GM03348 (cell line): ENCODE measurements at places on chromosomes 4 and X.

- peak; percentile 13 for DNase-seq
These were observed 124.5 kb upstream of the PLAC1 start for GRCh38 chrX:134782796-134783195.

- DNase-seq, result no peak
These were observed 31.1 kb downstream of the RBMX start for GRCh38 chrX:136849395-136849794.

DNA sequence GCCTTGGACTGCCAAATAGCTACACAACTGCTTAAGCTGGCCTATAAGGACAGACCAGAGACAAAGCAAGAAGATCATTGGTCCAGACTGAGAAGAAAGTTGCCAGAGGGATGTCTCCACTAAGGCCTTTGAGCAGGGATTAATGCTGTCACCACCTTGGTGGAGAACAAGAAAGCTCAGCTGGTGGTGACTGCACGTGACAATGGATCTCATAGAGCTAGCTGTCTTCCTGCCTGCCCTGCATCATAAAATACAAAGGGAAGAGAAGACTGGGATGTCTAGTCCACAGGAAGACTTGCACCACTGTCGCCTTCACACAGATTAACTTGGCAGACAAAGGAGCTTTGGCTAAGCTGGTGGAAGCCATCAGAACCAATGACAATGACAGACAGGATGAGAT, 40.5 kb upstream of the FAM120C start:
- no peak for DNase-seq

- no peak for DNase-seq
These were observed 33.9 kb downstream of the WDR1 start for GRCh38 chr4:10082459-10083272.

DNA sequence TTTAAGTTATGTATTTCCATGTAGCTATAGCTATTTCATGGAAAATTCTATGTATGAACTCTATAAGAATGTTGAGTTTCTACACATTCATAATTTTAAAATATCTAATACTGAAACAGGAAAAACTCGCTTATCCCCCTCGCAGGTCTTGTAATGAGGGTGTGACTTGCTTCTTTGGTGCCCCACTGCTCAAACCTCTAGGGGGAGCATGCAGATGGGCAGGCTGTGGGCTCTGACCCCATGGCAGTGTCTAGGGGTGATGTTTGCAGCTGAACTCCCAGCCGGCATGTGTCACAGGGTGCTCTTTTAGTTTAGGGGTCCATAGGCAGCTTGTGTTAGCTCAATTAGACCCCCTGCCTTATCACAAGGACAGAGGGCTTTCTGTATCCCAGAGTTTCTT, 1825.7 kb upstream of the ADGRL3 start:
- no peak for DNase-seq
